ENCODE measurements at places on chromosomes 7 and 10.
A peak's percentile ranks its signal among the peaks of the same experiment; 100 is the strongest.

- H3K4me3 ChIP-seq = no peak overlapping the region
- no peaks in the 10 kb centered on the region for H3K4me1 ChIP-seq
- H3K27me3 ChIP-seq = peaks cover 87% of the 10 kb centered on the region
- H3K27ac ChIP-seq = no peak overlapping the region
- H3K36me3 ChIP-seq = no peaks in the 10 kb centered on the region
Observed at GRCh38 chr10:100858261-100858660, 54.5 kb upstream of the SLF2 start.

DNA sequence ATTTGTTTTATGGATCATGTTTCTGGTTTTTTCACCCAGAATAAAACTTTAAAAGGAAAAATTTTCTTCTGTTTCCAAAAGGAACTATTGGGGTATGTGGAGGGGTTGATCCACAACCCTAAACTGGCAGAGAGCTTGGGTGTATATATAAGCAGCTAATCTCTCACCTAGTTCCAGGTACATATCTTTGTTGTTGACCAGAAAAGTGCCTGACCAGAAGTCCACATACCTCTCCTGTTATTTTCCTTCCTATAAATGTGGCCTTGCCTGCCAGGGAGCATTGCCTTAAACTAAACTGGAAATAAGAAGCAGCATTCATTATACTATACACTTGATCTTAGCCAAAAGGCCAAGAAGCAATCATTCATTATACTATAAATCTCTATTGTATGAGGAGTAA is 112.0 kb downstream of the ZEB1 start:
- no peaks in the 10 kb centered on the region for H3K27me3 ChIP-seq
- no peak for DNase-seq
- H3K4me1 ChIP-seq = no peaks in the 10 kb centered on the region

DNA sequence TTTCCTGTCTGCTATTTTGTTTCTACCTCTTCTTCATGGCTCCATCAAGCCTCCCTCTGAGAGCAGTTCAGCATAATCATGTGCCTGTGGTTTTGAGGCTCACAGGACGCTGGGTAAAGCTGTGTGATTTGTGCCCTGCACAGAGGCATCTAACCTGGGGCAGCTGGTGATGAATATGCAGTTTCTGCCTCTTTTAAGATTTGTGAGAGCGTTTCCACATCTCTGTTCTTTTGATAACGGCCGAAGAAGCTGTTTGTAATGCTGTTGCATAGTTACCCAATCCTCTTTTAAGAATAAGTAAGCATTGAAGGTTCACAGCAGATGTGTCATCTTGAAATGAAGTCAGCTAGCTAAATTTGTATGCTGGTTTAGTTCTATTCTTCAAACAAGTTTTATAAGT is 45.2 kb downstream of the PNLIPRP3 start:
- no peak for DNase-seq
- H3K27me3 ChIP-seq = no peaks in the 10 kb centered on the region
- H3K36me3 ChIP-seq = no peaks in the 10 kb centered on the region
- no peaks in the 10 kb centered on the region for H3K4me1 ChIP-seq

- H3K4me1 ChIP-seq = no peaks in the 10 kb centered on the region
- no peak overlapping the region for H3K4me3 ChIP-seq
- no peaks in the 10 kb centered on the region for H3K36me3 ChIP-seq
- H3K27me3 ChIP-seq = peaks cover 72% of the 10 kb centered on the region
- no peak overlapping the region for H3K27ac ChIP-seq
- no peak for DNase-seq
Observed at GRCh38 chr7:157910446-157910845, 573.6 kb downstream of the DNAJB6 start.

DNA sequence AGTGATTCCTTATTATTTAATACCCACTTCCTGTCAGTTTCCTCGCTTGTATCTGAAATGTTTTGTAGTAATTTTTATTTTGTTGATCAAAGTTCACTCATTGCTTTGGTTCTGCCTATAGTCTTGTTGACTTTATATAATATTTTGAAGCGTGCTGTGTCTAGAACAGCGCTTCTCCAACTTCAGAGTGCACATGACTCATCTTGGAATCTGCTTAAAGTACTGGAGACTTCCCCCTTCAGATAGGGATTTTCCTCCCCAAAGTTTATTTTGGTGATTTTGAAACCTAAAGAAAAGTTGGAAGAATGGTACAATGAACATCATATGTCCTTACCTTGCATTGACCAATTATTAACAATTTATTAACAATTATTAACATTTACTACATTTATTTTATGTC is 5.8 kb downstream of the COMTD1 start:
- H3K4me3 ChIP-seq = no peak overlapping the region
- peak overlapping the region; percentile 49 for H3K27ac ChIP-seq
- H3K36me3 ChIP-seq = peaks cover 51% of the 10 kb centered on the region
- H3K27me3 ChIP-seq = no peaks in the 10 kb centered on the region
- H3K4me1 ChIP-seq = peaks cover 46% of the 10 kb centered on the region

DNA sequence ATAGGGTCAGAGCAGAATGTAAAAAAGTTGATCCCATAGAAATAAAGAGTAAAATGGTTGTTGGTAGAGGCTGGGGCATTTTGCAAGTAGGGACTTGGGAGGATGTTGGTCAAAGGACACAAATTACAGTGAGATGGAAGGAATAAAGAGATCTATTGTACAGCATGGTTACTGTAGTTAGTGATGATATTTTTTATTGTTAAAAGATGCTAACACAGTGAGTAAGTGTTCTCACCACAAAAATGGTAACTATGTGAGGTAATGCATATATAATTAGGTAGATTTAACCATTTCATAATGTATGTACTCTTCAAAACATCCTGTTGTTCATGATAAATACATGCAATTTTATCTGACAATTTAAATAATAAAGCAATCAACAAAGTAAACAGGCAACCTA is 280.7 kb upstream of the MAGI2 start:
- H3K36me3 ChIP-seq = no peaks in the 10 kb centered on the region
- no peak overlapping the region for H3K27ac ChIP-seq
- no peaks in the 10 kb centered on the region for H3K4me1 ChIP-seq
- no peaks in the 10 kb centered on the region for H3K27me3 ChIP-seq
- DNase-seq = no peak
